ENCODE measurements at places on chromosomes 7 and 10.

- DNase-seq = no peak
Observed at GRCh38 chr7:37031571-37032257, 307.4 kb upstream of the AOAH start.

- DNase-seq = no peak
Observed at GRCh38 chr10:100342627-100342972, 4.4 kb upstream of the SCD start.

- DNase-seq = no peak
Observed at GRCh38 chr7:3201306-3201705, 99.7 kb upstream of the SDK1 start.

DNA sequence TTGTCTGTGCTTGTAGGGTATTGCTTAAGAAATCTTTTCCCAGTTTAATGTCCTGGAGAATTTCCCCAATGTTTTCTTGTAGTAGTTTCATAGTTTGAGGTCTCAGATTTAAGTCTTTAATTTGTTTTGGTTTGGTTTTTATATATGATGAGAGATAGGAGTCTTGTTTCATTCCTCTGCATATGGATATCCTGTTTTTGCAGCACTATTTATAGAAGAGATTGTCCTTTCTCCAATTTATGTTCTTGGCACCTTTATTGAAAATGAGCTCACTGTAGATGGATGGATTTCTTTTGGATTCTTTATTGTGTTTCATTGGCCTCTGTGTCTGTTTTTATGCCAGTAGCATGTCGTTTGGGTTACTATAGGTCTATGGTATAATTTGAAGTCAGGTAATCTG, 20.2 kb downstream of the ADIRF start:
- no peak for DNase-seq

DNA sequence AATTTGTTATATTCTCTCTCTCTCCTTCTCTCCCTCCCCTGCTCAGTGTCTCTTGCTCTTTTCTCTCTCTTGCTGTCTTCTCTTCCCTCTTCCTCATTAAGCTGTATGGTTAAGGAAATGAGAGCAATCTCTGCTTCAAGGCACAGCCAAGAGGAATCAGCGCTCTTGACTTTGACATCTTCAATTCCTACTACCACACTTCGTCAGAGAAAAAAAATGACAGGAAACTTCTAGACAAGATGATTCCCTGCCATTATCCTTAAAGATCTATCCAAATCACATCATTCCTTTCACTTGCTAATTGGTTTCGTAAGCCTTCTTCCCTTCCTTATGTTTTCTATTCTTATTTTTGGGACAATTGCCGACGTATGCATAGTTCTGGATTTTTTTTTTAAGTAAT, 425.0 kb downstream of the KCNMA1 start:
- DNase-seq = no peak

- DNase-seq = no peak
Observed at GRCh38 chr10:51301644-51302043, 227.4 kb downstream of the PRKG1 start.

Measured in MM.1S (cell line).